ENCODE measurements at places on chromosomes 7 and 10. TPM values are rescaled to one million over a fixed set of nuclear protein-coding genes. Genes with fewer than 3 reads are reported as not detected.
A peak's percentile ranks its signal among the peaks of the same experiment; 100 is the strongest.

DNA sequence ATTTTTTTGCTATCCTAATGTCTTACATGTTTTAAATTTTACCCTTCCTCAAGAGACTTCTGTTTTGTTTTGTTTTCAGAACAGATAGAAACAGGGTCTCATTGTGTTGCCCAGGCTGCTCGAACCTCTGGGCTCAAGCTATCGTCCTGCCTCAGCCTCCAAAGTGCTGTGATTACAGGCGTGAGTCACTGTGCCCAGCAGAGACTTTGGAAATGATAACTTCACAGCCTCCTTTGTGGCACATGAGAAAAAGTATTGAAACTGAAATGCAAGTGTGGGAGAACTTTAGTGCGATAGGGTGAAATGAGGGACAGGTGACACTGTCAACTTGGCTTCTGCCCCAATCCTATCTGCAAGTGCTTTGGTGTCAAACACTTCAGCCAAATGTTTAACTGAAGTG, 21.6 kb downstream of the IRF5 start:
- no peak for DNase-seq
- no peak overlapping the region for H3K27ac ChIP-seq
- no peaks in the 10 kb centered on the region for H3K4me1 ChIP-seq
- no peaks in the 10 kb centered on the region for H3K27me3 ChIP-seq
- H3K4me3 ChIP-seq: no peak overlapping the region

DNA sequence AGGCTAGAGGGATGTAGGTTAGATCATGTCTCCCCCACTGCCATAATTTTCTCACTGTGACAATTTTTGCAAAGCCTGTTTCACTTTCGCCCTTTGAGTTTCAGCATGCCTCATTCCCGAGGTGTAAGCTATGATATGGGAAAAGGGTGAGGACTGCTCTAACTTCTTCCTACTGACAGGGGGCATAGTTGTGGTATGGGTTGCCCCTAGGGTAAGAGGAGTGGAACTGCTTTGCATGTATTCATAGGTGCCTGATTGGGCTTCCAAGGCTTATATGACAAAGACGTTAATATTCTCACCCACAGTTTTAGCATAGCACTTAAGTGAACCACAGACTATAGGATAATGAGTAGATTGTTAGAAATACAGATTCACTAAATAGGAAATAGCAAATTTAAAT, 148.7 kb downstream of the BBS9 start:
- H3K4me1 ChIP-seq: no peaks in the 10 kb centered on the region
- H3K4me3 ChIP-seq: no peak overlapping the region
- no peak overlapping the region for H3K27ac ChIP-seq
- peaks cover 5% of the 10 kb centered on the region for H3K36me3 ChIP-seq

- H3K36me3 ChIP-seq: no peaks in the 10 kb centered on the region
- no peak overlapping the region for H3K4me3 ChIP-seq
- no peaks in the 10 kb centered on the region for H3K4me1 ChIP-seq
- H3K27ac ChIP-seq: no peak overlapping the region
Measured at GRCh38 chr7:480531-481218, 39.0 kb downstream of the PDGFA start.

- peak overlapping the region; percentile 33 for H3K27ac ChIP-seq
- DNase-seq: no peak
- H3K4me1 ChIP-seq: peaks cover 10% of the 10 kb centered on the region
- no peak overlapping the region for H3K4me3 ChIP-seq
Measured at GRCh38 chr7:43619213-43620012, 36.5 kb downstream of the STK17A start.

The CPN1 gene
- polyA plus RNA-seq: not detected
